ENCODE measurements at places on chromosomes 1 and 21.

GRCh38 chr1:115184260-115184950, 95.1 kb upstream of the TSPAN2 start:
- DNase-seq, result no peak

DNA sequence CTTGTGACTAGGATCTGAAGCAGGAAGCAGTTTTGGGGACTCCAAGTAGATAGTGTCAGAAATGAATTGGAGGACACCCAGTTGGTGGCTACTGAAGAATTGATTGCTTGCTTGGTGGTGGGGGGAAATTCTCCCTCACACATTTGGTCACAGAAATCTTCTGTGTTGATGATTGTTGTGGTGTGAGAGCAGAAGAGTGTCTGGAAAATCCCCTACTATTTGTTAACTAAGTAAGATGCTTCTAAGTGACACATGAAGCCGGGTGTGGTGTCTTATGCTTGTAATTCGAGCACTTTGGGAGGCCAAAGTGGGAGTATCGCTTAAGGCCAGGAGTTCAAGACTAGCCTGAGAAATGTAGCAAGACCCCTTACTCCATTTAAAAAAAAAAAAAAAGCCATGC, 22.5 kb upstream of the IPP start:
- no peak for DNase-seq

- no peak for DNase-seq
Measured at GRCh38 chr1:107181253-107181969, 40.6 kb downstream of the NTNG1 start.

DNA sequence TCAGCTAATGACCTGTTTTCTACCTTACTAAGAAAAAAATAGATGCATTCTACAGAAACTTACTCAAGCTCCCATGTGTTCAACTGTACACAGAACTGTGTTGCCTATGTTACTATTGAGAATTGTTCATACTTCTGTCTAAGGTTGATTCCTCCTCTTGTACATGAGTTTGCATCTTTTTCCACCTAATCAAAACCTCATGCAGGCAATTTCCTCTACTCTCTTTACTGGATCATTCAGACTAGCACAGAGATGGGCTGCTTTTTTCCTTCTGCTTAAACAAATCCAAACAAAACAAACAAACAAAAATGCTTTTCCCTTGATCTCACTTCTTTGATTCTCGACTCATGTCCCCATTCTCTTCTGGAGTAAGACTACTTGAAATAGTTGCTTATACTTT, 58.8 kb upstream of the PTGFR start:
- no peak for DNase-seq

- DNase-seq, result no peak
Measured at GRCh38 chr1:111948209-111949171, 41.0 kb downstream of the KCND3 start.

DNA sequence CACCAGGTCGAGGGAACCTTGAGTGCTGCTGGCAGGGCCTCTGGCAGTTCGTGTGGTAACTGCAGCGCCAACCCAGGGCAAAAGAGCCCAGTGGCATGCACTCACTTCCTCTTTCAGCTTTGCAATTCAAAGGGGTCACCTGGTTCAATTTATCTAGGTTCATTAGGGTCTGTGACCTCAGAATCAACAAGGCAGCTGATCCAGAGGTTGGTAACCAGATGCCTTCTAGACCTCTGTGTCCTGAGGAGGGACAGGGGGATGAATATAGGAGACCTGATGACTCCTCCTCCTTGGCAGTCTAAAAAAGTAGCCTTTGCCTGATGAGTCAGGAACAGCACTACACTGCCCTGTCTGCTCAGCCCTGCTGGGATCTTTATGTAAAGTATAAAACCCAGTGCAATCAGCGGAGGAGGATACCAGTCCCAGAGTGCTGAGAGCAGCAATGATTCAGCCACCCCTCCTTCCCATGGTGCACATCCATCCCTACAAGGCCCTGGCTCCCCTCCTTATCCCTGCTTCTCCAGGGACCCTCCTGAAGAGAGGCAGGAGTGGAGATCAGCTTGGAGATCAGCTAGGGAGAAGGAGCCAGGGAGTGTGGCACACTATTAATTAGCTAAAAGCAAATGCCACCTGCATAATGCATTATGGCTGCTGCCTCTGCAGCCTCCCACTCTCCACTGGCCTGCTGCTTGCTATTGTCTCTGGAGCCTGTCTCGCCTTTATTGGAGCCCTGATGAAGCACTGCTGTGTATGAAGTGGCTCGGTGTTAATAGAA, 11.2 kb upstream of the FMOD start:
- DNase-seq, result no peak

- DNase-seq, result no peak
Measured at GRCh38 chr1:170252851-170253579, 107.3 kb downstream of the NTMT2 start.

GRCh38 chr1:3779912-3780416, 7.4 kb downstream of the SMIM1 start:
- DNase-seq, result no peak

DNA sequence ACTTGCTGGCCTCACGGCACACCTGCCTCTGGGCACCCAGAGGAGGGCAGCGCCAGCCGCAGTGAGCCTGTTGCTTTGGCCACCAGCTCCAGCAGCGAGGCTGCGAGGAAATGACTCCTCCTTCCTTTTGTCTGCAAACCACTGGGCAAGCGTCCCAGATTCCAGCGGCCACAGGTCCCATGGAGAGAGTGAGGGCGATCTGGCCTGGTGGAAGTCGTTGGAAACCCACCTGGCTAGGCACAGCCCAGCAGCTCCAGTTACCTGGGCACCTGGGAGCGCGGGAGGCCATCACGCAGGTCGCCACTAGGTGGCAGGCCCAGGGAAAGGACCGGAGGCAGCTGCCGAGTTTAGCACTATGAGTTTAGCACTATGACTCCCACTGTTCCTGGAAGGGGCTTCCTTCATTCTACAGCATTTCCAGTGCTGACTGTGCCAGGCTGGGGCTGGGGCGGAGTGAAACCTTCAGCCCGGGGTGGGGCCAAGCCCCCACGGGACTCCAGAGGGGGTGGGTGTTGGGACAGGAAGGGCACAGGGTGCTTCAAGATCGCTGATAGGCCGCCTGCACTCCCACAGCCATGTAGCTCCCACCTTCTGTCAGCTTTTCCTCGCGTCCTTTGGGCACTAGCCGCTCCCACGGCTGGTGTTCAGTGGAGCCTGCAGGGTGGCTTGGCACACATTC, 1.1 kb upstream of the ESPN start:
- peak; percentile 77 for DNase-seq

- DNase-seq, result no peak
Measured at GRCh38 chr1:56696663-56697062, 51.5 kb downstream of the PRKAA2 start.

DNA sequence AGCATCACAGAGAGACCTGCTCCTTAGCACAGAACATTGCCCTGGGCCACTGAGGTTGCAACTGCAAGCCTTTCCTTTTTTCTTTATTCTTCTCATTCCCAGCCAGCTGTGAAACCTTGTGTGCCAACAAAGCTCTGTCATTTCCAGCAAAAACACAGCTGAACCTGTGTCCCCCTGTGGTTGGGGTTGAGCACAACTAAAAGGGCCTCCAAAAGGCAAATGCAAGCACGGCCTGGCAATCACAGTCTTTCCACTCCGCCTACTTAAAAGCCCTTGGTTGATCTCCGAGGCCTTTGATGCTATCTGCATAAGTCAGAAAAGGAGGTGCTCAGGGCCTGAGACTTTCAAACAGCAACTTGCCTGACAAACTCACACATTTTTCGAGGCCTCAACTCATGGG, 32.7 kb downstream of the SUSD4 start:
- peak; percentile 20 for DNase-seq

GRCh38 chr1:212225871-212226302, 59.3 kb upstream of the PPP2R5A start:
- DNase-seq, result no peak

GRCh38 chr1:7784492-7785071, 491 bp downstream of the PER3 start:
- DNase-seq, result no peak

DNA sequence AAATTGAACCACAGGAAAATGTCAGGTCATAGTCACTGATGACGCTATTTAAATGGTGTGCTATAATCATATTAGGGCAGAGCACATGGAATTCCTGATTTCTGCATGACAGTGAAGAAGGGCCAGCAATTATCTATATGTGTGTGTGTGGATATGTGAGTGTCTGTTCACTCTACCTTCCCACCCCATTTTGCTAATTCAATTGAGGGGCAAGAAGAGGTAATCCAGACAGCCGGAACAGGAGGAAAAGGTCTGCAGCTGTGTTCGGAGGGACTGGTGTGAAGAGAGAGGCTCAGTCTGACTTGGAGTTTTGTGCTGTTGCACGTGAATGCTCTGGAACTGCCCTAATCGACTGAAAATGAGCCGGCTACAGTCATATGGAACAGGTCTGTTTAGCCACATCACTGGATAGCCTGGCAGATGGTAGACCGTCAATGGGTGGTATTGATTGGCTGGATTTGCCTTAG, 5.1 kb upstream of the ELAVL4 start:
- DNase-seq, result no peak

- no peak for DNase-seq
Measured at GRCh38 chr1:218493986-218494385, 148.8 kb downstream of the TGFB2 start.

DNA sequence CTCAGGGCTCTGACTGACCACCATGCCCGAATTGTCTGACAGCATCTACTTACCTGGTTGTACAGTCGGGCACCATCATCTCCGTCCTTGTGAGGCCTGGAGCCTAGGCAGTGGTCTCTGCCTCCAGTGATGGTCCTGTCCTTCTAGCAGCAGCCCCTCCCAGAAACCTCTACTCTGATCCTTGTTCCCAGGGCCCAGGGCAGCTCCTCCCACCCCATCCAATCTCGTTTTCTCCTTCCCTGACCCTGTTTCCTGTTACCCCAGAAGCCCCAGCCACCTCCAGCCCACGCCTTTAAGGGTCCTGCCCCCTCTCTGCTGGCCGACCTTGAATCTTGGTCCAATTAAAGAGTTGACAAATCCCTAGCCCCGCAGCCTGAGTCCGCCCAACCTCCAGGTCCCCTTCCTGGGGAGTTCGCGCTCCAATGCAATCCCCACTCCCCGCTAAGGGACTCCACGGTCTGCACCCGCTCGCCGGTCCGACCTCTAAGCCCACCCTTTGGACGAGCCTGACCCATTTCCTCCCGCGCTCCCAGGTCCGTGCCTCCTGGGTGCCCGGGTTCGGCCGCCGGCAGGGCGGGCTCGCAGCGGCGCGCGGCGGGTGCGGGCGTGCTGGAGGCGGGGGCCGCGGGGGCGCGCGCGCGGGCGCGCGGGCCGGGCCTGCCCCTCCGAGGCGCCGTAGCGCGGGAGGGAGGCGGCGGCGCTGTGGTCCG, at the start of gene B4GALT2:
B4GALT2 (plus strand) TSS at position 660 of the 710 bp plus-strand sequence. CDS start 1,951 bp downstream, outside the sequence.
- peak; percentile 48 for DNase-seq

DNA sequence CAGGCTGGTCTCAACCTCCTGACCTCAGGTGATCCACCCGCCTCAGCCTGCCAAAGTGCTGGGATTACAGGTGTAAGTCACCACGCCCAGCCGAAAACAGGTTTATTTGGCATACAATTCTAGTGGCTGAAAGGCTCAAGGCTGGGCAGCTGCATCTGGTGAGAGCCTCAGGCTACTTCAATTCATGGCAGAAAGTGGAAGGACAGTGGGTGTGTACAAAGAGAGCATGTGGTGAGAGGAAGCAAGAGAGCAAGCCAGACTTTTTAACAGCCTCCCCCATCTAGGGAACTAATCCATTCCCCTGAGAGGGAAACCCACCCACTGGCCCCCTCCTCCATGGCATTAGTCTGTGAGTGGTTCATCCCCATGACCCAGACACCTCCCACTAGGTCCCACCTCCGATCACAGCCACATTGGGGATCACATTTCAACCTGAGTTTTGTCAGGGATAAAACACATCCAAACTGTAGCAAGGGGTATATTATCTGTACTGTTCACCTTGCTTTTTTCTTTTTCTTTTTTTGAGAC, 9.5 kb downstream of the BMP8A start:
- DNase-seq, result no peak

GRCh38 chr1:94298861-94299260, 61.5 kb upstream of the ARHGAP29 start:
- DNase-seq, result no peak

GRCh38 chr1:157105988-157106812, 6.6 kb upstream of the ETV3L start:
- no peak for DNase-seq

GRCh38 chr1:243902100-243902499, 52.1 kb upstream of the AKT3 start:
- DNase-seq, result no peak

Measured in activated naive CD4-positive, alpha-beta T cell treated with anti-CD3 and anti-CD28 coated beads, Interleukin-2, amount 50 U/mL, for 16 hours (primary cell).